ENCODE measurements at places on chromosomes 3 and 15.

GRCh38 chr3:193875601-193876321, 260.2 kb upstream of the HES1 start:
- no peak for DNase-seq

- no peak for DNase-seq
These were observed 76.3 kb upstream of the ATP2B2 start for GRCh38 chr3:10581716-10582115.

DNA sequence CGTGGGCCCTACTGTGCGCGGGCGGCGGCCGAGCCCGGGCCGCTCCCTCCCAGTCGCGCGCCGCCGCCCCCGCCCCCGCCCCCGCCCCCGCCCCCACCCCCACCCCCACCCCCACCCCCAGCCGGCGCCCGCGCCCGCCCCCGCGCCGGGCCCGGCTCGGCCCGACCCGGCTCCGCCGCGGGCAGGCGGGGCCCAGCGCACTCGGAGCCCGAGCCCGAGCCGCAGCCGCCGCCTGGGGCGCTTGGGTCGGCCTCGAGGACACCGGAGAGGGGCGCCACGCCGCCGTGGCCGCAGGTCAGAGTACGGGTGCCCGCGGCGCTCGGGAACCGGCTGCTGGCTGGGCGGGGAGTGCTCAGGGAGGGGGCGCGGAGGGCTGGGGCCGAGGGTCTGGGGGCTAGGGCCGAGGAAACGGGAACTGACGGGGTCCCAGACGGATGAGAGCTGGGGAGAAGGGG, 1.1 kb upstream of the PPARG start:
- DNase-seq: no peak

GRCh38 chr15:47003568-47003967, 713.7 kb upstream of the SEMA6D start:
- DNase-seq: no peak

DNA sequence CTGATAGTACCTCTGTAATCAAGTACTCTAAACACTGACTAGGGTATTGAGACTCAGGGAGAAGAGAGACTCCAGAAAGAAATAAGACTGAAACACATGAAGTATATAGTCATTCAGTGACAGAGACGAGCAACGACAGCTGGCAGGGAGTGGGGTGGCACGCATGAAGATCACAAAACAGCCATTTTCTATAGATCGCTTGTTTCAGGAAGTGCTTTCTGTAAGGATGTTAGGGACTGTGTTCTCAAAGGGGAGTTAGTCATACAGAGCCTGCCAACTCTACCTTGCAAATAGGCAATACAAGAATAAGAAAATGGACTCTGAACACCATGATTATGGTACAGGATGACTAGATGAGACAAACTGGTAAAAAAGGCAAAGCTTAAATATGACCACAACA, 139.5 kb downstream of the TBL1XR1 start:
- DNase-seq: no peak

DNA sequence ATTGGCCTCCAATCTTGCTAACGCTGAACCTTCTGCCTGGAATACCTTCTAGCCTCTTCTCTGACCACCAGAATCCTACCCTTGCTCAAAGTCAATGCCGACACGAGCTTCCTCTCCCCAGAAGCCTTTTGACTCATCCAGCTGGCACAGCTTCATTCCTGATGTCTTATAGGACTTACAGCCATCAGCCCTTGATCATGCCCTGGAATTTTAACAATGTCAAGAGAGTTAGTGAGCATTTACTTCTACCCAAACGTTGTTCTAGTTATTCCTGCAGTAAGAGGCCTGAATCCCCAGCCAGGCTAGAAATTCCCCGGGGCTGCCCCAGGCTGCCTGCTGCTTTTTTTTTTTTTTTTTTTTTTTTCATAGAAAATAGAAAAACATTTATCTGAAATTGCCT, 3.9 kb downstream of the CYP1A2 start:
- DNase-seq: no peak

- no peak for DNase-seq
These were observed 90.1 kb downstream of the CGGBP1 start for GRCh38 chr3:87968668-87969067.

DNA sequence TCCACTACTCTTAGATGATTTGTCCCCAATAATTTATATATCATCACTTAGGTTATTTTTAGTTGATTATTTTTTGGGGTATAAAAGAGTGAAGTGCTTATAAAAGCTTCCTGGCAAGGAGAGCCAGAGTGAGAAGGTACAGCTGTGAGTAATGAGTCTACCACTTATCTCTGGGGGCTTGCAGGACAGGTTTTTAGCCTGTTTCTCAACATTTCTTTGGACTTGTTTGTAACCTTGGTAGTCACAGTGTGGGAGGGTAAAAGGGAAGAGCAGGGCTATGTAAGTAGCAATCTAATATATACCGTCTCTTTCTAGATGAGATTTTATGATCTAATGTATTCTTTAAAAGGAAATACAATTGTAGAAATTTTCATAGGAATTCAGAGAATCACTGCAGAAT, 321.3 kb upstream of the GOLIM4 start:
- DNase-seq: no peak

GRCh38 chr3:183122257-183122932, 23.1 kb upstream of the MCCC1 start:
- DNase-seq: no peak

Measured in C1 segment of cervical spinal cord (tissue), 14 donors.